ENCODE measurements at places on chromosomes 16 and 17. TPM values are rescaled to one million over a fixed set of nuclear protein-coding genes. Genes with fewer than 3 reads are reported as not detected.

DNA sequence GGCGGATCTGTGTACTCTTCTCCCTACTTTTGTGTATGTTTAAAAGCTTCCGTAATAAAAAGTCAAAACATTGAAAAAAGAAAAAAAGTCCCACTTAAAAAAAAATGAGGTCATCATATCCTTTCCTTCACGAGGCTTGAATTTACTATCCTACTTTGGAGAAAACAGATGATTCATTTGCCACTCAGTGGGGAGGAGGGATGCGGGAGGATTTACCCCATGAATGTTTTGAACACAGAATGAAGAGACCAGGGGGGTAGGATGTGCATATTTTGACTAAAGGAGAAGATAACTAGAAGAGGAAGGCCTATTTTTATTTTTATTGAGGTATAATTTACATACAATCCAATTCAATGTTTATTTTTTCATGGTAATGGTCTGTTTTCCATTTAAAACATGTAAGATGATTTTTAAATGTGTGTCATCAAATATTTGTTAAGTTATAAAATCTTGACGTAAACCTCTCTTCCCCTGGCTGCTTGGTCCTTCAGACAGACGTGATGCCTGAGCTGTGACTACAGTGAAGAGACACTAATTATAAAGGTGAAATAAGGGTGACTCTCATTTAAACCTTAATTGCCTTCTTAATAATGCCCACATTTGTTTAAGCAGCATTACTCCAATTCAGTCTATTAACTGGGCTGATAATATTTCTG, 135.4 kb upstream of the AXIN2 start:
- no peaks in the 10 kb centered on the region for H3K27me3 ChIP-seq
- H3K36me3 ChIP-seq: no peaks in the 10 kb centered on the region
- H3K4me1 ChIP-seq: peaks cover 13% of the 10 kb centered on the region

GRCh38 chr17:48970224-48970623, 1.8 kb upstream of the GIP start:
- DNase-seq: peak; percentile 67
- H3K36me3 ChIP-seq: no peaks in the 10 kb centered on the region
- H3K4me3 ChIP-seq: no peak overlapping the region
- H3K27me3 ChIP-seq: no peaks in the 10 kb centered on the region

DNA sequence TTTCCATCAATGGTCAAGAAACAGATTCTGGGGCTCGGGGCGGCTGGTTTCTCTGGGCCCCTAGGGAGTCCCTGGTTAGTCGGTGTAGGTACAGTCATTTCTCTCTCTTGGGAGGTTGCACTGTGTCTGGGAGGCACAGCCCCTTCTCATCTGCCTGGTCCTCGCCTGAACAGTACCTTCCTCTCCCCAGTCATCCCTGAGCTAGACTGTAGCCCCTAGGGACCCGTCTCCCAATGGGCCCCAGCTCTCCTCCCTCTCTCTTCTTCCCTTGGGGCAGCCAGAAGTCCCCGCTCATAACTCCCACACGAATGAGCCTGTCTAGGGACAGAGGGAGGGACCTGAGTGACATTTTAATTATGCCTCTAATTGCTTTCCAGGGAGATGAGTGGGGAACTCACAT, 20.2 kb upstream of the CPSF4L start:
- no peaks in the 10 kb centered on the region for H3K36me3 ChIP-seq
- no peaks in the 10 kb centered on the region for H3K27me3 ChIP-seq
- DNase-seq: no peak
- peaks cover 17% of the 10 kb centered on the region for H3K4me1 ChIP-seq

GRCh38 chr16:22318690-22319358, 21.6 kb downstream of the POLR3E start:
- peaks cover 16% of the 10 kb centered on the region for H3K36me3 ChIP-seq
- no peaks in the 10 kb centered on the region for H3K27me3 ChIP-seq
- DNase-seq: peak; percentile 66
- no peak overlapping the region for H3K27ac ChIP-seq
- no peaks in the 10 kb centered on the region for H3K4me1 ChIP-seq
- no peak overlapping the region for H3K4me3 ChIP-seq

GRCh38 chr16:74485916-74486315, 64.6 kb upstream of the CLEC18B start:
- no peak overlapping the region for H3K4me3 ChIP-seq
- no peaks in the 10 kb centered on the region for H3K36me3 ChIP-seq
- no peak for DNase-seq

- peak overlapping the region; percentile 67 for H3K4me3 ChIP-seq
- H3K36me3 ChIP-seq: peaks cover 20% of the 10 kb centered on the region
- H3K4me1 ChIP-seq: 0 out of 2 replicates have a peak, but pooled peaks cover 4% of the 10 kb centered on the region
- peak overlapping the region; percentile 76 for H3K27ac ChIP-seq
- no peaks in the 10 kb centered on the region for H3K27me3 ChIP-seq
Observed at GRCh38 chr16:86512860-86513470, 2.6 kb downstream of the FOXF1 start.

Gene NKD1
- total RNA-seq: 0.02 TPM

Gene RNF43
- total RNA-seq: not detected
